ENCODE measurements at places on chromosomes 7 and 10.
A peak's percentile ranks its signal among the peaks of the same experiment; 100 is the strongest.

- no peak for DNase-seq
Observed at GRCh38 chr10:53370347-53370746, 597.8 kb upstream of the MBL2 start.

GRCh38 chr10:131271195-131271880 lies 40.2 kb downstream of the TCERG1L start:
- no peak for DNase-seq

GRCh38 chr7:132152131-132152889 lies 424.0 kb downstream of the PLXNA4 start:
- no peak for DNase-seq

DNA sequence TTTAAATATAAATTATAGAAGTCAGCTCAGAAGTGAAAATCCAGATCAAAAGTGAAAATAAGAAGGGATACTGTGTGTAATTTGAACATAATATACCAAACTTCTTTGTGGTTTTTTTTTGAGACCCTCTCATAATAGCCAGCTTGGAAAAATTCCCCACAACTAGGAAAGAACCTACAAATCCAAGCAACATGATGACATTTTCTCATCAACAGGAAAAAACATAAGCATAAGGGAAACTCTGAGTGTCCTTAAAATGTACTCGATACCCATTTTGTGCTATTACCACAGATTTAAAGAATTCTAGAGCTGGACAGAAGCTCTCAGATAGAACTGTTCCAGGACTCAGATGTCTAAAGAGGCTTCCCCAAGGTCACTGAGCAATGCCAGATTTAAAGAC lies 214.8 kb upstream of the KLF14 start:
- DNase-seq = no peak

GRCh38 chr7:22357311-22358175 lies 589 bp upstream of the RAPGEF5 start:
- peak; percentile 32 for DNase-seq

DNA sequence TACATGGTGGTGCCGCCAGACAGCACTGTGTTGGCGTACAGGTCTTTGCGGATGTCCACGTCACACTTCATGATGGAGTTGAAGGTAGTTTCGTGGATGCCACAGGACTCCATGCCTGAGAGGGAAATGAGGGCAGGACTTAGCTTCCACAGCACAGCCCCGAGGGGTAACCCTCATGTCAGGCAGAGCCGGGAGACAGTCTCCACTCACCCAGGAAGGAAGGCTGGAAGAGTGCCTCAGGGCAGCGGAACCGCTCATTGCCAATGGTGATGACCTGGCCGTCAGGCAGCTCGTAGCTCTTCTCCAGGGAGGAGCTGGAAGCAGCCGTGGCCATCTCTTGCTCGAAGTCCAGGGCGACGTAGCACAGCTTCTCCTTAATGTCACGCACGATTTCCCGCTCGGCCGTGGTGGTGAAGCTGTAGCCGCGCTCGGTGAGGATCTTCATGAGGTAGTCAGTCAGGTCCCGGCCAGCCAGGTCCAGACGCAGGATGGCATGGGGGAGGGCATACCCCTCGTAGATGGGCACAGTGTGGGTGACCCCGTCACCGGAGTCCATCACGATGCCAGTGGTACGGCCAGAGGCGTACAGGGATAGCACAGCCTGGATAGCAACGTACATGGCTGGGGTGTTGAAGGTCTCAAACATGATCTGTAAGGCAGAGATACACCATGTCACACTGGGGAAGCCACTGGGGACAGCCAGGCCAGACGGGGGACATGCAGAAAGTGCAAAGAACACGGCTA lies 104.6 kb upstream of the TNRC18 start:
- DNase-seq = no peak

Data from NCI-H2227 treated with DMSO at 0.1 percent for 48 hours (cell line).